NCI-H2081 (cell line): ENCODE measurements at places on chromosomes 2 and 18.

GRCh38 chr2:39779341-39779851, 338 bp upstream of the THUMPD2 start:
- no peak for DNase-seq

DNA sequence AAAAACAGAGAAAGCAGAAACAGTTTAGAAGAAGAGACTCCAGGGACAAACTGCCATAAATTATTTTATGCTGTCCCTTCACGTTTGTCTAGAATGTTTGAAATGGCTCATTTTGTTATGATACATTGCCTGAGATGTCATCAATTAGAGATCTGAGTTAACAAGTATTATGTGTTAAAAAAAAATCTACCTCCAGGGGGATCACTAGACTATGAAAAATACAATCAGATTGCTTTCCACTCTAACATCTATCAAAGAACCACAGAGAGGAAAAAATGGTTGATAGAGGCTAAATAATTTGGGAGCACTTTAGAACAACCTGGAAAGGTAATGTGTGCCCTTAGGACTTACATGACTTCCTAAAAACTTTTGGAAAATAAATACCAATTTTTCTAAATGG, 103.8 kb upstream of the CCDC150 start:
- DNase-seq = no peak

DNA sequence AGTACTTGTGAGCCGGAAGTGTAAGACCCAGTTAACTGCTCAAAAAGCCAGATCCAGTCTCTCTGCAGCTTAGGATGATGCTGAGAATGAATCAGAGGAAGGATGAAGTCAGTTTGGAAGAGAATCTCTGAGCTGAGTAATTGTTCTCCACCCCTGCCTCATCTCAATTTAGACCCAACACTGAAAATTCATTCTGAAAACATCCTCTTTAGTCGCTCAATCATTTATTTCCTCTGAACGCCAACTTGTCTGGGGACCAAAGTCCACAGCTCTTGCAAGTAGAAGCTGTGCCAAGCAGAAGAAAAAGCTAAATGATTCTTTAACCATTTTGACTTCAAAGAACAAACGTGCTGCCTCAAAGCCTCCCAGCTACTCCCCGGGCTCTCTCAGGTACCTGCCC, 177.1 kb upstream of the KLHL29 start:
- no peak for DNase-seq

GRCh38 chr2:227221120-227221519, 56.7 kb downstream of the COL4A3 start:
- DNase-seq = no peak

GRCh38 chr18:22226801-22227200, 57.4 kb downstream of the GATA6 start:
- no peak for DNase-seq

GRCh38 chr2:51165534-51166260, 133.8 kb upstream of the NRXN1 start:
- peak; percentile 68 for DNase-seq

DNA sequence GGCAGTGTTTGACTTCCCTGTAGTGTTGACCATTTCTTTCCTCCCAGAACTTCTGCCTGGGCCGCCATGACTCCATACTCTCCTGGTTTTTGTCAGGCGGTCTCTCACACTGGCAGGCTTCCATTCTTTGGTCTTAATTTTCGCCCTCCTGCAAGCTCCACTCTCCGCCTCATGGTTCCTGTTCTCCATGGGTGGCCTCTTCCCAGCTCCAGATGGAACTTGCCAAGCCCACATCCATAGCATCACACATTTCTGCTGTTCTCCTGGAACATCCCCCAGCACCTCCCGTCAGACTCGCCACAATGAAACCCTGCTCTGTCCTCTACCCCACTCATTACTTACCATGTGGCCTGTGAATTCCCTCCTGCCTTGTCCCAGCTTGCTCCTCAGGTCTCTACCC, 896 bp upstream of the AFF3 start:
- no peak for DNase-seq

- peak; percentile 33 for DNase-seq
Measured at GRCh38 chr2:94956797-94957391, 68.6 kb upstream of the MAL start.

GRCh38 chr18:5998907-5999306, 103.6 kb upstream of the TMEM200C start:
- DNase-seq = no peak

- no peak for DNase-seq
Measured at GRCh38 chr2:67124531-67124930, 272.6 kb upstream of the ETAA1 start.

GRCh38 chr2:207528980-207529329, 807 bp upstream of the CREB1 start:
- DNase-seq = peak; percentile 40

GRCh38 chr2:54708584-54709335, 14.7 kb upstream of the EML6 start:
- DNase-seq = no peak

- DNase-seq = peak; percentile 61
Measured at GRCh38 chr2:54704688-54705605, 18.5 kb upstream of the EML6 start.

DNA sequence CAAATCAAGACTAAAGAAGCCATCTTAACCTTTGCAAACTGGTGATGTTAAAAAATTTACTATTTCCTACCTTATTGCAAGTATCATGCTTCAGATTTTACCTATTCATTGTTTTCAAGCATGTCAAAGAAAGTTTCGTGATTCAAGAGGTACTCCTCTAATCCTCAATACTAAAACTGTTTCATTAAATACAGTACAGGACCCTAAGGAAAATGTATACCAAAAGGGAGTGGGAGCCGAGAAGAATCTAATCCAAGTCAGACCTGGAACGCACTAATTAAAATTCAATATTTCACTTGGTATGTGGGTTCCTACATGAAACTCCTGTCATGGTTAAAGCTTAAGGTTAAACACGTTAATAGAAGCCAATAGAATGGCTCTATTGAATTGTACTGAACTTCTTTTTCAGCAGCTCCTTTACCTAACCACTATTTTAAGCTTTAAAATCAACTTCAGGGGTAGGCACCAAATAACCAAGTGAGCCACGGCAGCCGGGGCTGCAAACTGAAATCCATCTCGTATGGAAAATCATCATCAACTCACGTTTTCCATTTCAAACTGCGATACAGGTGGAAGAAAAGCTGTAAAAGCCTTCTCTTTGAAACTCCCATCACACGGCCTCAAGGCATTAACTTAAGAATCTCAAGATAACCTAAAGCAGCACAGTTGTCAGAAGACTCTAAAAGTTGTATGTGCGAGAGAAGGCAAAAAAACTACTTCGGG, 188.8 kb downstream of the ZEB2 start:
- no peak for DNase-seq

GRCh38 chr2:106272216-106272807, 78.2 kb upstream of the UXS1 start:
- no peak for DNase-seq

- DNase-seq = no peak
Measured at GRCh38 chr2:130834931-130835765, 1.6 kb upstream of the ARHGEF4 start.

DNA sequence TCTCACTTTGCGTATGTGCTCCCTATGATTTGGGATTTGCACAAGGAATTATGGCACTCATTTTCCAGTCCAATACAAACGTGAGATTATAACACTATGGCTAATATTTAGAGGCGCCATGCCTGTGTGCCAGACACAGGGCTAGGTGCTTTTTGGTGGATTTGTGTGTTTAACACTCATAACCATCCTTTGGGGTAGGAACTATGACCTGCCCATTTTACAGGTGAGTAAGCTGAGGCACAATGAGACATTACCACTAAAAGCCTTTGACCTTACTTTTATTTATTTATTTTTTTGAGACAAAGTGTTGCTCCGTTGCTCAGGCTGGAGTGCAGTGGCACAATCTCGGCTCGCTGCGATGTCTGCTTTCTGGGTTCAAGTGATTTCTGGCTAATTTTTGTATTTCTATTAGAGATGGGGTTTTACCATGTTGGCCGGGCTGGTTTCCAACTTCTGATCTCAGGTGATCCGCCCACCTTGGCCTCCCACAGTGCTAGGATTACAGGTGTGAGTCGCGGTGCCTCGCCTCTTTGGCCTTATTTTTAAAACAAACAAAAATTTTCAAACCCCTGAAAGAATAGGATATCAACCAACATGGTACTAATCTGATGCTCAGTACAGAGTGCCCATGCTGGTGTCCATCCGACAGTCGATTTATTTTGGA, 26.6 kb upstream of the GLI2 start:
- no peak for DNase-seq

GRCh38 chr2:55408098-55408882, 11.4 kb downstream of the CCDC88A start:
- DNase-seq = no peak

GRCh38 chr2:21040468-21041377, 3.1 kb downstream of the APOB start:
- DNase-seq = no peak

DNA sequence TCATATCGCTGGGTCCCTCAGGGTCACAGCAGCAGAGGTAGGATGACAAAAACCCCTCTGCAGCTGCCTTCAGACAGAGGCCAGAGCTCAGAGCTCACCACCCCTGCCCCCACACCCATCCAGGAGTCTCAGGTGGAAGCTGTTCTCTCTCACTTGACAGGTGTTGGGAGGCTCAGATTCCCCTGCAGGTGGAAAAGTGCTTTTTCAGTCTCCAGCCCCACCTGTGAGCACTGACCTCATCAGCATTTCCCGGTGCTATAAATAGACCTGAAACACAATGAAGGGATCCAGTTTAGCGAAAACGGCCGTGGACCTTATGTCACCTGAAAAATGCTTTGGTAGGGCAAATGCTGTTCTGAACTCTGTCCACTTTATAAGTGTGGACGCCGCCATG, 254.9 kb downstream of the NDUFA10 start:
- no peak for DNase-seq

DNA sequence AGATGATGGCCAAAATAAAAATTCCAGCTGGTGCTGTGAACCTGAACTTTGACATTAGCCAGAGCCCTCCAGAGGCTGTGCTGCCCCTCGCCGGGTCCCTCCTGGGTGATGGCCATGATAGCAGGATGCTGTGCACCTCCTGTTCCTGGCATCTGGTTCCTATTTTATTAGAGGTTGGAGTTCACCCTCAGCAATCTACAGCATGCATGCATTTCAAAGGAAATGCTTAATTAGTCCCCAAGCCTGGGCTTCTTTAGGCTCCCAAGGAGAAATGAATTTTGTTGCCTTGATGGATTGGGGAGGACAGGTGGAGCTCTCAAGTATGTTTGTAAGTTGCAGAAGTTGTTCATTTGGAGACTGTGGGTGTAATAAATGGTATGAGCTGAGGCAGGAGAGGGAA, 166.9 kb downstream of the GLI2 start:
- no peak for DNase-seq

GRCh38 chr2:136019825-136020224, 34.4 kb upstream of the DARS1 start:
- DNase-seq = no peak

DNA sequence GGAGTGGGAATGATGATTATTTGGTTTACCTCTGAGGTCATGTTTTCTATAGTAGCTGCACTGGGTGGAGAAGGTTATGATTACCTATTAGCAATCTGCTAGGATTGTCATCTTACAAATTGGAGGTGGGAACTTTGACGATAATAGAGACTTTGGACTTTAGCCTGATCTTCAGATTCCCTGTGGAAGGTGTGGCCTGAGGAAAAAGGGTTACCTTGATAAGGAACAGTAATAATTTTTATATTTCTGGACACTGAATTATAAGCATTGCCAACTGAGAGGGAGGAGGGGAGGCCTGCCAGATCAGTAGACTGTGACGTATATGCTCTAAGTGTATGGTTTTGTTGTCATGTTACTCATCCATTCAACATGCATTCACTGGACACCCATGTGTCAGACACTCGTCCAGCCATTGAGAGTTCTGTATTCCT, 183.4 kb upstream of the FOSL2 start:
- no peak for DNase-seq

GRCh38 chr2:111705239-111705638, 178.8 kb downstream of the ANAPC1 start:
- DNase-seq = no peak

DNA sequence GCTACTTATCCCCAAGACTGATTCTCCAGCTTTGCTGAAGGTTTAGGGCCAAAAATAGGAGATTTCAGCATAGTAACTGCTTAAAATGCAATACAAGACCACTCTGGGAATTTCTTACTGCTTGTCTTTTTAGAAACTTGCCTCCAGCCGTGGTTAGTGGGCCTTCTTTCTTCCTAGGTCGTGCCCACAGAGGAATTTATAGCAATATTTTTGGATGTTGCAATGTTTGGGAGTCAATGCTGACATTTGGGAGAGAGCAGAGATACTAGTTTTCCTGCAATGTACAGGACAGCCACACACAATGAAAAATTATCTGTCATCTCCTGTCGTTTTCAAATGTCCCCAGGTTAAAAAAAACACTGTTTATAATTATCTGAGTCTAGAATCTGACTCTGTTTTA, 25.6 kb upstream of the CERS6 start:
- no peak for DNase-seq

DNA sequence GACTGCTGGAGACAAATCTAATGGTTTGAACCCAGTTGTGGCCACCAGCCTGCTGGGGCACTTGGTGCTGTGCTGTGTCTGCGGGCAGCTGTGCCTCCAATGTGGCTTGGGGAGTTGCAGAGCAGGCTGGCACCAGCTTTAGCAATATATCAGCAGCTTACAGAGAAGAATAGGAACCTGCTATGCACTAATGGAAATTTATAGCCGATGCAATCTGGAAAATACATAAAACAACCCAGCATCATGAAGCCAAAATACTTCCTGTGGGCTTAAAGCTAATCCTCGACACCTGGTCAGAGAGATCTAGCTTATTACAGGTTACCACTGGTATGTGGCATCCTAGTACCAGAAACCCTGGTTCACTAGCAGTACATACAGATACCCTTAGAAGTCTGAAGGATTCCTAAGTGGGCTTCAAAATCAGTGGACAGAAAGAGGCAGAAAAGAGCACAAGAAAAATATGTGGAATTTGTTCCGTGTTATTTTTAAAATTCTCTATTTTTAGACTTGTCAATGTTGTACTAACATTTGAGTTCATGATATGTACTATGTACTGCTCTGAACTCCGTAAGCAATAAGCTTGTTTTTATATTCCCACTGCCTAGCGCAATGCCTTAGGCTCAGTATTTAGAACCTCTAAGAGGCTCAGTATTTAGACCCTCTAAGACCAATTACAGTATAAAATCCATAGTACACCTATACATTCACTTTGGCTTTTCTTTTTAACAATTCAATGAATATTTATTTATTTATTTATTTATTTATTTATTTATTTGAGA, 194.7 kb downstream of the UXS1 start:
- no peak for DNase-seq

DNA sequence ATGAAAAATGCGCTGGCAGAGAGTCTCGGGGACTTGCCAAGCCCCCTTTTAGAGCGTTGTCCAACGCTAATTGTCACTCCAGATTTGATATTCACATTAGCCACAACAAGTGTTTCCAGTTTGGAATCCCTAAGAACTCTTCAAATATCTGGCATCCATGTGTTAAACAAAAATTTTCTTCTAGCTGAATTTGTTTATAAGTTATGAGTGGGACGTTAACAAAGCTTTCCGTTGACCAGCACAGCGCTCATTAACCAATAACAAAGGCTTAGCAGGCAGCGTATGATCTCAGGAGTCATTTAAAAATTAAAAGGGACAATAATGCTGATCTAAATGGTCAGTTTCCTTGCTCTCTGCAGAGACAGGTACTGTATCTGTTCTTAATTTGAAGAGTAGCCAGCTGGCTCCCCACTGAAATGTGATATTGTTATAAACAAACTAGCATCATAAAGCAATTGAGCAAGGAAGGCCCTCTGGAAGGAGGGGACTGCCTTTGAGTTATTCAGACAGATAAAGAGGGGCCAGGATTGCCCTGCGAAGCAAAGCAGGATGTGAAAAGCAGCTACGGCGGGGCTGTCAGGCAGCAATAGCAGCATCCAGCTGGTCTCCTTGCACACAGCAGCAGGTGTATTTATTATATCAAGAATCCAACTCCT, 337.2 kb upstream of the SALL3 start:
- peak; percentile 42 for DNase-seq

- no peak for DNase-seq
Measured at GRCh38 chr18:45677276-45677807, 46.6 kb upstream of the SLC14A1 start.
